ENCODE measurements at places on chromosomes 7 and 10.
A peak's percentile ranks its signal among the peaks of the same experiment; 100 is the strongest.

GRCh38 chr10:13234172-13234571 lies at the start of gene UCMA:
UCMA (minus strand) TSS chr10:13234374; CDS start chr10:13234258, 116 bp downstream.
- no peak for DNase-seq

DNA sequence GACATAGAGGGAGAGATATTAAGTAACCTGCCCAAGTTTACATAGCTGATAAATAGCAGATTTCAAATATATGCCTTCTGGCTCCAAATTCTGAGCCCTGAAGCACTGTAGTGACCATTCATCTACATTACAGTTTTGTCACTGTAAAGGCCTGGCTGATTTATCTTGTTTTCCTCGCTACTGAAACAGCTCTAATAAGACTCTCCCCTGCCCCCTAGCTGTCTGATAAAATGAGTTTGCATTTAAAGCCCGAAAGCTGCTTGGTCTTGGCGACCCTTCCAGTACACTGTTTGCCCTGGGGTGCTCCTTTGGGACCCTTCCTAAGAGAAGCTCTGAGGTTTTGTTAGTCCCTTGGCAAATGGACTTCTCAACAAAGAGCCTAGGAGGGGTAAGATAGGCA lies 59.7 kb upstream of the RAB11FIP2 start:
- DNase-seq, result no peak

- DNase-seq, result no peak
Observed at GRCh38 chr10:122132882-122133565, 138.1 kb upstream of the BTBD16 start.

GRCh38 chr7:129126314-129126713 lies 18.2 kb upstream of the TSPAN33 start:
- DNase-seq, result no peak

GRCh38 chr10:33143160-33143728 lies 185.2 kb upstream of the ITGB1 start:
- DNase-seq, result no peak

DNA sequence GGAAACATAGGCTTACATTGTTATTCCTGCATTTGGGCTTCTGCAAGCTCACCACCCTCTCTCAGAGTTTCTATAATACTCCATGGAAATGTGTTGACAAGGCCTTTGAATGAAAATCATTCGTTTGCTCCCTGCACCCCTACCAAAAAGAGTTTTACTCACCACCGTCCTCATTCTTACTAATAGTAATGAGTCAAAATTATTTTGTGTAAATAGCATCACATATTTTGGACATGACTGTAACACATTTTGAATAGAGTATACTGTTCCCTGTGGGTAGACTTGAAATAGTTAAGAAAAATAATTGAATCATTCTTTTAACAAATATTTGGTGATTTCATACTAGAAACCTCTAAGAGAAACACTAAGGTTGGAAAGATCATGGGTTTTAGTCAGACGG lies 84.6 kb downstream of the AKAP9 start:
- DNase-seq, result no peak

GRCh38 chr10:96708456-96708855 lies 11.9 kb downstream of the PIK3AP1 start:
- DNase-seq, result peak; percentile 69

DNA sequence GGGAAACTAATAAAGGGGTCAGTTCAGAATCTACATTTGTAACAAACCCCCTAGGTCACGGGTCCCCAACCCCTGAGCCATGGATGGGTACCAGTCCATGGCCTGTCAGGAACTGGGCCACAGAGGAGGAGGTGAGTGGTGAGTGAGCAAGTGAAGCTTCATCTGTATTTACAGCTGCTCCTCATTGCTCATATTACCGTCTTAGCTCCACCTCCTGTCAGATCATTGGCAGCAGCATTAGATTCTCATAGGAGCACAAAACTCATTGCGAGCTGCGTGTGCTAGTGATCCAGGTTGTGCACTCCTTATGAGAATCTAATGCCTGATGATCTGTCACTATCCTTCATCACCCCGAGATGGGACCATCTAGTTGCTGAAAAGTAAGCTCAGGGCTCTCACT lies 88.4 kb upstream of the MPP7 start:
- no peak for DNase-seq

DNA sequence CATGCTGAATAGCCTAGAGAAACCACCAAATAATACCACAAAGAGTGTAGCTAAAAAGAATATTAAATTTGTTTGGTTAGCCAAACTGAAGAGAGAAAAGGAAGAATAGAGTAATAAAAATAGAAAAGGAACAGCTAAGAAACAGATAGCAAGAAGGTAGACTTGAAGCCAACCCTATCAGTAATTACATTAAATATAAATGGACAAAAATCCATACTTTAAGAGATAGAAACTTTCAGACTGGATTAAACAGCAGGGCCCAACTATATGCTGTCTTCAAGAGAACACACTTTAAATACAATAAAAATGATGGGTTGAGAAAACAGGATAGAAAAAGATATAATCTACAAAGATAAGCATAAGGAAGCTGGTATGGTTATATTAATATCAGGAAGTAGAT lies 31.2 kb downstream of the IL2RA start:
- DNase-seq, result no peak

GRCh38 chr7:136122026-136122425 lies 144.9 kb upstream of the MTPN start:
- no peak for DNase-seq

DNA sequence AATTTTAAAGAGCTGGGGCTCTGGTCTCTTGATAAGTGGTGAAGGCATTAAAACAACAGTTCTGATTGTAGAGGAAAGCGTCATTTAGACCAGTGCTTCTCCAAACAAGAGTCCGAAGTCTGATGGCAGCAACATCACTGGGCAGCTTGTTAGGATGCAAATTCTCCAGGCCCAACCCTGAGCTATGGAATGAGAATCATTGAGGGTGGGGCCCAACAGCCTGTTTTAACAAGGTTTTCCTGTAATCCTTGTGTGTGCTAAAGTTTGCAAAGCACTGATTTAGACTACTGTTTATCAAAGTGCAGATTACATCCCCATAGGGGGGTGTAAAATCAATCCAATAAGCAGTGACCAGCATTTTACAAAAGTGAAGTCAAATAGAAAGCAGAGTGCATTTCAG lies 2.6 kb upstream of the ZNRF2 start:
- no peak for DNase-seq

- peak; percentile 63 for DNase-seq
Observed at GRCh38 chr10:50614444-50615137, 9.2 kb downstream of the SGMS1 start.

- no peak for DNase-seq
Observed at GRCh38 chr7:148623586-148624282, 33.2 kb downstream of the C7orf33 start.

- no peak for DNase-seq
Observed at GRCh38 chr10:44413416-44413815, 28.5 kb upstream of the CXCL12 start.

- DNase-seq, result no peak
Observed at GRCh38 chr7:5773661-5774086, 7.8 kb downstream of the RNF216 start.

GRCh38 chr10:132421847-132422751 lies 25.1 kb downstream of the PWWP2B start:
- peak; percentile 14 for DNase-seq

DNA sequence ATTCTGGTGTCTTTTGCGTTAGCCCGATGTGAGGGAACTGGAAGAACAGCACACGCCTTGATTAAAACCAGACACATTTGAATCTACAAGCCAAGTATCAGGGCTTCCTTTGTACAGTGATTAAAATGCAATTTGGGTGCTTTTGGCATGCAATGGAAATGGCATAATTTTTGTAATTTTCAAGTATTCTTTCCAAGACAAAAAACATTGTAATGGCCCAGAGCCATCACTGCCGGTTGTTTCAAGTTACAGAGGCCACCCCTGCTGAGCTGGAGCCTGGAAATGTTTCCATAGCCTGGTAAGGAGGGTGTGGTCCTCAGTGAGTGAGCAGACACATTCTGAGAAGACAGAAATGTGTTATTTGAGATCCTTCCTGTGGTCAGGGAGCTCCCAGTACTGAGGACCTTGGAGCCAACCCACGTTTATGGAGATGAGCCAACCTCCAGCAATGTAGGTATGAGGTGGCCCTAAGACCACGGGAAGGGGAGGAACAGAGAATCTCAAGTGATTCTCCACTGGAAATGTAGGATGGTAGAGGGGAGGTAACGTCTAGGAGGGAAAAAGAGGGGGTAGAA lies 20.9 kb downstream of the TEX36 start:
- no peak for DNase-seq

All from germinal center (tissue), 1 donor.